Activated CD4-positive, alpha-beta T cell treated with anti-CD3 and anti-CD28 coated beads, Interleukin-2, amount 50 U/mL, for 48 hours (primary cell): ENCODE measurements at places on chromosomes 5 and 9.

DNA sequence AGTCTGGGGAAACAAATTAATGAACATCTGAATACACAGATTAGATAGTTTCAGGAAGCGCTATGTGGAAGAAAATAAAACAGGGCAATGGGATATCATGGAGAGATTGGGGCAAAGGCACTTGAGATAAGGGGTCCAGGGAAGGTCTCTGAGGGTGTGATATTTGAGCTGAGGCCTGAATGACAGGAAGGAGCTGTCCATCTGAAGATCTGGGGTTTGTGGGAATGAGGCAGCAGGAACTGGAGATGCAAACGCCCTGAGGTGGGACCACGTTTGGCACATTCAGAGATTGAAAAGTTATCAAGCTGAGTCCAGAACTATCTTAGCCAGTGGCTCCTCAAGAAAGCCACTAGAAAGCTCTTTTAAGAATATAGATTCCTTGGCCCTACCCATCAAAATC, 8.7 kb upstream of the DAB2IP start:
- DNase-seq: no peak

GRCh38 chr5:166860426-166860825, 1431.0 kb upstream of the WWC1 start:
- DNase-seq: no peak

GRCh38 chr9:105658351-105658750, 3.9 kb upstream of the TAL2 start:
- DNase-seq: no peak

GRCh38 chr5:60377826-60378225, 322.1 kb downstream of the DEPDC1B start:
- no peak for DNase-seq

- DNase-seq: no peak
Observed at GRCh38 chr5:157758706-157759105, 15.2 kb downstream of the LSM11 start.

DNA sequence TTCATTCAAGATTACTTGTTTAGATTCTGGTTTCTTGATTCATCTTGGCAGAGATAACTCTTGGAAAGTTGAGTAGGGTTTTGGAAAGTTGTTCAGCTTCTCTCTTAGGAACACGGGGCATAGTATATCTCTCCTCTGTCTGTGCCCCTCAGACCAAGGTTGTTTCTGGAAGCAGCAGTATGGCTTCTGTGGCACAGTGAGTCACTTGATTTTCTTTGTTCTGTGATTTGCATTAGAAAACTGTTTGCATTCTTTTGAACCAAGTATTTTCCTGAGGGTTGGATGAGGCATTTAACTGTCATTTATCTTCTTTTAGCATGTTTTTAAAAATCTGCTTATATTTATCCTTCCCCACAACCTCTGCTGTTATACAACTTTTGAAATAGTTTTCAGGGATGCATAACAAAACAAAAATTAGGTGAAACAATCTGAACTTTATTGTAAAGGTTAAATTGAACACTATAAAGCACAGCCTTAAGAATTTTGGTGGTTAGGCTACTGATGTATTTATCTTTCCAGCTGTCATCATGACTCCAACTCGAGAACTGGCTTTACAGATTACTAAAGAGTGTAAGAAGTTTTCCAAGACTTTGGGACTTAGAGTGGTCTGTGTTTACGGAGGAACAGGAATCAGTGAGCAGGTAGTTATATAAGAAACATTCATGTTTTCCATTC, 26.5 kb downstream of the DDX46 start:
- no peak for DNase-seq

DNA sequence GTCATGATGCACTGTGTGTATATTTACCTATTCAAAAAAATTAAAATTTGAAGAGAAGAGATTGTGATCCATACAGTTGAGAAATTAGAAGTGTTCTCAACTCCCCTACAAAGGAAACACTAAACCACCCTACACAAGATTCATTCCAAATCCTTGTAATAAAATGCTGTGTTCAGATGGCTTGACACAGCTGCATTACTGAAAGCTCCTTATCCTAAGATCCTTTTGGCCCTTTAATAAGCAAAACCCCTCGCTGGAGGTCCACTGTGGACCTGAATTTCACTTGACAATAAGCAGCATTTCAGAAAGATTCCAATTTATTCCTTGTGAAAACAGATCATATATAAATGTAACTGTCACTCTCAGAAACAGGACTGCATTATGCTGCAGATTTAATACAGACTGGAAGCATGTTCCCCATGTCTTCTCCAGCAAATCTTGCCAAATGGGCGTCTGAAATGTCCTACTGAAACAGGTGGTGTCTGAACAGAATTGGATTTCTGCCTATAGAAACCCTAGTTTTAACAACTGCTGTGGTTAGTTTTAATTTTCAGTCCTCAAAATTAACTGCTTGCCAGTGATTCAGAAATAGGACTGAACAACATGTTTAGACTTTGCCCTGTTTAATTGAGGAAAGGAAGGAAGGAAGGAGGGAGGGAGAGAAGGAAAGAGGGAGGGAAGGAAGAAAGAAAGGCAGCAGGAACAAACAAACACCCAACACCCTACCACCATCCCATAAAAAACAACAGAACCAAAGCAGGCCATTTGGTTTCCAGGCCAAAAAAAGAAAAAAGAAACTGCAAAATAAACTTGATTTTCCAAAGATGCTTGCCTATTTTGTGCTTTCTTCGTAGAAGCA, 179.6 kb downstream of the MLLT3 start:
- DNase-seq: no peak

- DNase-seq: no peak
Observed at GRCh38 chr5:86526811-86527348, 90.9 kb upstream of the COX7C start.

DNA sequence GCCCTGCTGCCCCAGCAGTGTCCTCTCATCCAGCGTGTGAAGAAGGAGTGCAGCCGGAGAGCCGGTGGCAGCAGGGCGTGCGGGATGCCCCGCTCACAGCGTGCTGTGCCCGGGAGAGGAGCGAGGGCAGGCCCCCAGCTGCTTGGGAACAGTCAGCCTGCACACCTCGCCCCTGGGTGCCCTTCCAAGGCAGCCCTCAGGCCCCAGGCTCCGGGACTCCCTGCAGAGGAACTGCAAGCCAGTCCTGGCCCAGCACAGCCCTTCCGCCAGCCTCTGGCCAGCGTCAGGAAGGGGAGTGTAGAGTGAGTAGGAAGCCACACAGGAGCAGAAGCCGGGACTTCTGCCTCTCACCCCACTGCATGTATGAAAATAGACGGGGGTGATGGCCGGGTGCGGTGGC, 43.5 kb downstream of the ADAMTS2 start:
- DNase-seq: no peak

DNA sequence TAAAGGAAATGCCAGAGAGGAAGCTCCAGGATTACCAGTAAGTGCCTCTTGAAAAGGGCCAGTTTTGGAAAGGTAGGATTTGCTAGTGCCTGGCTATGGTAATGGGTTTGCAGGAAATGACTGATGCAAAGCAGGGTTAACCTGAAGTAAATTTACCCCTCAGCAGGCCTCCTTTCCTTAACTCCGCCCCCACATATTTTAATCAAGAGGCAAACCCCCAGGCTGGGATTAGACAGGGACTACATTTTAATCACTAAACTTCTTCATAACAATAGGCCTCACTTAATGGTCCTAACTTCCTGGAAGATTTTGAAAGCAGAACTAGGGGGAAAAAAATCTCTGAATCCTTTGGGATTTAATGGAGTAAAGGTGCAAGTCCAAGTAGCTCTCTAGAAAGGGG, 10.2 kb upstream of the SLC1A3 start:
- no peak for DNase-seq

- DNase-seq: no peak
Observed at GRCh38 chr5:170219615-170220014, 13.2 kb upstream of the C5orf58 start.

GRCh38 chr5:75707911-75708509, 9.2 kb downstream of the POC5 start:
- no peak for DNase-seq

DNA sequence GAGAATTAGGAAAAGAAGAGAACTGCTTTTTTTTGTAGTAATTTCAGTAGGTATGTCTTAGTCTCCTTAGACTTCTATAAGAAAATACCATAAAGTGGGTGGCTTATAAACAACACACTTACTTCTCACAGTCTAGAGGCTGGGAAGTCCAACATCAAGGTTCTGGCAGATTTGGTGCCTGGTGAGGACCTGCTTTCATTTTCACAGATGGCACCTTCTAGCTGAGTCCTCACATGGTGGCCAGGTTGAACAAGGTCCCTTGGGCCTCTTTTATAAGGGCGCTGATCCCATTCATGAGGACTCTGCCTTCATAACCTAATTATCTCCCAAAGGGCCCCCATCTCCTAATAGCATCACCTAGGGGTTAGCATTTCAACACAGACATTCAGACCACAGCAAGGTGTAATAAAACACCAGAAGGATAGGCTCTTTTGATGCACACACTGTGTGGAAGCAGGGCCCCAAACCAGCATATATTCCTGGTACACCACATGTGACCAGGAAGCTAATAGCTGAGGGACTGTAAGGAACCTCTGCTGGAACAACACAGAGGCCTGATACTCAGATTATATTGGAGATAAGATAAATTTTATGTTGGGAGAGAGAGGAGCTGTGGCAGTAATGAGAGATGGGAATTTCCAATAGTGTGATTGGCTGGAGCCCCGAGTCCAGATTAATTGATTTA, 384.9 kb downstream of the RAB3C start:
- no peak for DNase-seq

GRCh38 chr5:150853561-150853960, 7.2 kb downstream of the IRGM start:
- DNase-seq: no peak

DNA sequence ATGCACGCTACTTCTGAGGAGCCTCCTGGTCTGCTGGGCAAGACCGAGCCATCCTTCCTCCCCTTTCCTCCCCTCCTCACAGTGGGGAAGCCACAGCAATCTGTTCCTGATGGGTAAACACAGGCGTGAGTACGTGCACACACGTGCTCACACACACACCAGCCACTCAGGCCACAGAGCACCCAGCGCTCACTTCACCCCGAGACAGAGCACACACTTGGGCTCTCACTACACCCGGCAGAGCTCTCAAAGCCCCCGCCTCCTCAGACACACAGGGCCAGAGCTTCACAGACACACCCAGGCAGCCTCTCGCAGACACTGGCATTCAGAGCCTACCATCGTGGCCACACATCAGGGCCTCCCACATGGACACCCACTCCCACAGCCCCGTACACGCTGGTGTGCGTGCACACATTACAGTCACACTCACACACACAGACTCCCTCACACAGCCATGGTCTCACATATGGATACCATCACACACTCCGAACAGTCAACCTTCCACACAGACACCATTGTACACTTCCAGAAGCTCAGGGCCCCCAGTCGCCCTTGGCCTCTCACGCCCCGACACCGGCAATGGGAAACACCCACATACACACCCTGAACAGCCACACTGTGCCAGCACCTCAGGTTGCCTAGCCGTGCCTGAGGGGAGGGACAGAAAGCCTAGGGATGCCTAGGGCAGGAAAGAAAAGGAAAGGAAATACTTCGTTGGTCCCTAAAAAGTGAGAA, 13.5 kb downstream of the CNTFR start:
- DNase-seq: no peak

- DNase-seq: no peak
Observed at GRCh38 chr9:4742246-4742645, 1.2 kb upstream of the AK3 start.

DNA sequence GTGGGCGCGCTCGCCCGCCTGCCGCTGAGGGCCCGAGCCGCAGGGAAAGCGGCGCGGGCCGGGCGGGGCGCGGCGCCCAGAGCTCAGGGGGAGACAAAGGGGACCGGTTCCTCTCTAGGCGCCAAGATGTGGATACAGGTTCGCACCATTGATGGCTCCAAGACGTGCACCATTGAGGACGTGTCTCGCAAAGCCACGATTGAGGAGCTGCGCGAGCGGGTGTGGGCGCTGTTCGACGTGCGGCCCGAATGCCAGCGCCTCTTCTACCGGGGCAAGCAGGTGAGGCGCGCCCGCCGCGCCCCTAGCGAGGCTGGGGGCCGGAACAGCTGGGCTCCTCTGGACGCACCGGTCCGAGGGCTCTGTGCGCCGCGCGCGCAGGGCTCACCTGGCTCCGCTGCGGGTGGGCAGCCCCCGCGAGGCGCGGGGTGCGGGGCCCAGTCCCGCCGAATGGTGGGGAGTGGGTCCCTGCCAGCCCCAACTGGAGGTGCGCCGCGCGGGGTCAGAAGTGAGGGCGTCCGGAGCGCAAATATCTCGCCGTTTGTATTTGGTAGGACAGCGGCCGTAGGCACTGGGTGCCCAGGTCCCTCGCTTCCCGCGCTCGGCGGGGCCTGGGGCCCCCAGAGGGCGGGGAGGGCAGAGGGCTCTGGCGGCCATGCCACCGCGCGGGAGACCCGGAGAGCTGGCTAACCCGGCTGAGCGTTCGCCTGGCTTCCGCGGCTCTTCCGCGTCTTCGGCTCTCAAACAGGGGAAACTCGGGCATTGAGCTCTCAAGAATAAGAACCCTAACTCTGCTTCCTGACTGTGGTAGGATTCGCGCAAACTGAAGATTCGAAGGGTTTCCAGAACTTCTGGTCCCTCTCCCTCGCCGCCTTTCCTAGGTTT, 607 bp downstream of the UHRF2 start:
- peak; percentile 47 for DNase-seq

- no peak for DNase-seq
Observed at GRCh38 chr5:172503925-172504700, 49.8 kb upstream of the SH3PXD2B start.

DNA sequence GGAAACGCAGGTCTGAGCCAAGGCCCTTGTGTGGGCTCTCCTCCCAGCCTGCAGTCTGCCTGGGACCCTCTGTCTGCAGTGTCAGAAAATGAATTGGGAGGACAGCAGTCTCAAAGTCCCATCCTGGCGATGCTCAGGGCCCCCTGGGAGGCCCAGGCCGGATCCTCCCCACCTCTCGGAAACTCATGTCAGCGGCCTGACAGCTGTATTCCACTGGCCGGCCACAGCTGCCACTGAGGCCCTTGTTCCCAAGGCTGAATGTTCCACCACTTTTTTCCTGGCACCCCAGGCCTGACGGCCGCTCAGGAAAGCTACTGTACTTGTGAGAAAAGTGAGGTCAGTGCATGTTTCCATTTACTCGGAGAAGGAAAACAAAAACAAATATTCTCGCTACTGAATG, 180.0 kb downstream of the FGF18 start:
- no peak for DNase-seq

- no peak for DNase-seq
Observed at GRCh38 chr5:68290260-68290674, 74.7 kb downstream of the PIK3R1 start.

DNA sequence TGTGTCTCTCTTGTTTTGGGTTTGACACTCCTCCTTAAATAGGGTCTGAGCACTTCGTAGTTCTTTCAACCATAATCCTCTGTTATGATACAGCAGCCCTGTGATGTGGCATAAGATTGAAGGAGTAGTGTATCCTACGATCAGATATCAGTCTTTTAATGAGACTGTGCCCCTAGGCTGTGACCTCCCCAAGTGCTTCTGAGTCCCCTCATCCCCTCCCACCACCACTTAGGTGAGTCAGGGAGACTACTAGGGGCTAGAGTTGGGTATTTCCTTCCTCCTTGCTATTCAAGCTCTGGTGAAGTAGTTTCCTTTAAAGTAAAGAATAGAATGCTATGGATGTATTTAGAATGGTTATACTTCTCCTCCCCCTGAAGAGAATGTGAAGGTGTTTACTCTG, 637.2 kb upstream of the GRAMD2B start:
- no peak for DNase-seq

- DNase-seq: no peak
Observed at GRCh38 chr5:90941002-90941720, 382.6 kb downstream of the ADGRV1 start.

GRCh38 chr5:160199410-160199911, 29.8 kb upstream of the FABP6 start:
- peak; percentile 76 for DNase-seq
